SK-N-MC (cell line): ENCODE measurements at places on chromosomes 3 and 15.

DNA sequence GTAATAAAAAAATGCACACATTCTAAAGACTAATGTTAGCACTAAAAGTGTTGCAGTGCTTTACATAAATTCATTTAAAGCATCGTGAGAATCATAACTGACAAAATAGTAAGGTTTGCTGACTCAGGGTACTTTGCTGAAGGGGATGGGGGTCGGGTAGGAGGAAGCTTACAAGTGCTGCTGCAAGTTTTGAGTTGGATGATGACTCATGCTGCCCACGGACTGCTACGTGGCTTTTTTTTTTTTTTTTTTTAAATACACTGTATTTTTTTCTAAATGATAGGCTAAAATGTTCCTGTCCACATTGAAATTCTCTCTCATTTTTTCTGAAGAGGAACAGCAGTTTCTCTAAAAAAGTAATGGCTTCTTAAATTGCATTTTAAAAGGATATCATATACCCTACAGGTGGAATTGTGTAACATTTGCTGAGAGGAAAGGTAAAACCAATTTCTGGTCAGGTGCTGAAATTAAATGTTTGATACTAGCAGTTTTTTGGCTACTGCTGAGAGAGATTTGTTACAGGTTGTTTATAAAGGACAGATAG is 2.2 kb downstream of the MAPK6 start:
- peak; percentile 86 for DNase-seq

DNA sequence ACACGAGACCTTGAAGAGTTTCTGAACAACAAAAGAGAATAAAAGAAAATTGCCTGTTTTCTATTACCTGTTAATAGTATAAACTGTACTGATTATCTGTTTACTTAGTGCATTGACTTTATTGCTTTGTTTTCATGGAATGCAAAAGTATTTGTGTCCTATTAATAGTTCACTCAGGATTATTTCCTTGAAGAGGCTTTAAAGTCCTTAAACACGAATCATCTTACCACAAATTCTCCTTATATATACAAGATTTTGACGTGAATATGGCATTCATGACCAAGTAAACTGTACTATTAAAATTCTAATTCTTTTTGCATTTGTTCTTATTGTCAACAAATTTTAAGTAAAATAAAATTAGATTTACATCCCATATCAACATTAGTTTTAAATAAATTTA is 513.0 kb downstream of the NTRK3 start:
- DNase-seq = no peak

DNA sequence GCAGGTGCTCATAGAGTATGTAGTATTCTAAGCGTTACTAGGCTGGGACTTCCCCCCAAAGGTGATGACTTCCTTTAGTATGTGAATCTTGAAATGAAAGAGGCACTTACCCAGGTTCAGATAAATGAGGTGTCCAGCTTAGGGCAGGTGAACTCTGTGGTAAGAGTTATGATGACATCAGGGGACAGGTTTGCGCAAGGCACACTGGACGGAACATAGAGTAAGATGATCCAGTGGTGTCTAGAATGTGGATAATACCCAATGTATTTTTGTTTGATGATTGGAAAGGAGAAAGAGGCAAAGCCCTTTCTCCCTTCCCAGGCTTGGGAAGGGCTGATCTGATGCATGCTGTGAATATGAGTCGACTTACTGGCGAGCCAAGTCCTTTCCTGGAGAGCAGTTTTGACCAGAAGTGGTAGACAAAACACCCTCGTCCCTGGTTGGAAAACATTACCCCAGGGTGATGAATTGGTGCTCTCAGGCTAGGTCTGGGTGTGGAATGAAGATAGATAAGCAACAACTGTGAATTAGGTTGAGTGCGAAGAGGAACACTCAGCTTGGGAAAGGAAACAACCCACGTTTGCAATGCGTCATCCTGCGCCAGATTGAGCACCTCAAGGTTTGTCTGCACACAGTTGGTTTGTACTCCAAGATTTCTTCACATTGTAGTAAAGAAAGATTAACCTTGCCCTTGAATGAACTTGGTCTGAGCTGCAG is 124.2 kb downstream of the GHSR start:
- no peak for DNase-seq

GRCh38 chr3:134472831-134473230 is 13.0 kb downstream of the ANAPC13 start:
- no peak for DNase-seq

DNA sequence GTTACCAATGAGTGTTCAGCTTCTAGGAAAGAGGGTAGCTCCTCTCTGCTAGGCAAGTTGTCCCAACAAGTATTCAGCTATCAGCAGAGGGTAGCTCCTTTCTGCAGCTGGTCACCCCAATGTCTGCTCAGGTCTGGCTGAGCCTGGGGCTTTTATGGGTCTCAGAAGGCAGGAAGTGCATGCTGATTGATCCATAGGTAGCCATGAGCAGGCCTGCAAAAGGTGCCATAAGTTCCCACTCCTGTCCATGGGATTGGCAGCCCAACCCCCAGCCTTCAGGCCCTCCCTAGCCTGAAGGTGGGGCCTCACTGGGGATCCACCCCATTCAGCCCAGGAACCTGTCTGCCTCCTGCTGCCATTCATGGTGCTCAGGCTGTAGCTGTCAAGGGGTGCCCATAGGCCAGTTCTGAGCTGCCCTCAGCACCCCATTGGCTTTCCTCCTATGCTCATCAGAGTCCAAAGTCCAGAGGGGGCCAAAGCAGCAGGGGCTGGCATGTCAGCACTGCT is 34.6 kb upstream of the DNAJC13 start:
- DNase-seq = no peak
